ENCODE measurements at places on chromosomes 4 and X.

- no peak for DNase-seq
Observed at GRCh38 chrX:10173331-10173900, 16.6 kb downstream of the CLCN4 start.

DNA sequence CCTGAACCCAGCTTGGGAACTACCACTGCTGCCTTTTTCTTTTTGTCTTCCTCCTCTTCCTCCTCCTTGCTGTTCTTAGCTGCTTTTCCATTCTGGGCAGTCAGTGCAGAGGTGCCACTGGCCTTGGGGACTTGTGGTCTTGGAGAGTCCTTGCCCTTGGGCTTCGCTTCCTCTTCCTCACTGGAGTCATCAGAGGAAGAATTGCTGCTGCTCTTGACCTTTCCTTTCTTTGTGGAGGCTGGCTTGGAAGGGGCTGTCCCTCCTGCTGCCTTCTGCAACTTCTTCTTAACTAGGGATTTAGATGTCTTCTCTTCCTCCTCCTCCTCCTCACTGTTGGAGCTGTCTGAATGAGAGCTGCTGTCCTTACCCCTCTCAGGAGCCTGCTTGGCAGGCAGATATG, 53.2 kb downstream of the FAM9B start:
- no peak for DNase-seq

GRCh38 chrX:73849073-73849472, 286.1 kb downstream of the CHIC1 start:
- DNase-seq: no peak

DNA sequence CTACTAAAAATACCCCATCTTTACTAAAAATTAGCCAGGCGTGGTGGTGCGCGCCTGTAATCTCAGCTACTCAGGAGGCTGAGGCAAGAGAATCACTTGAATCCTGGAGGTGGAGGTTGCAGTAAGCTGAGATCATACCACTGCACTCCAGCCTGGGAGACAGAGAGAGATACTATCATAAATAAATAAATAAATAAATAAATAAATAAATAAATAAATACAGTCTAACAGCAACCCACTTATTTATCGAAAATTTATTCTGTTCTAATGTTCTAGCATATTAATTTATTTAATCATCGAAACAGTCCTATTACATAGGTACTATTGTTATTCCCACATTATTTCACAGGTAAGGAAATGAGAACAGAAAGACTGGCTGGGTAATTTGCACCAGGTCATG, 18.2 kb upstream of the TXK start:
- DNase-seq: no peak

- no peak for DNase-seq
Observed at GRCh38 chrX:9770319-9770718, 4.7 kb upstream of the GPR143 start.

- DNase-seq: no peak
Observed at GRCh38 chr4:40349561-40350198, 14.5 kb downstream of the CHRNA9 start.

- no peak for DNase-seq
Observed at GRCh38 chrX:67949270-67949669, 405.4 kb downstream of the AR start.

GRCh38 chr4:8705161-8706145, 112.9 kb downstream of the CPZ start:
- no peak for DNase-seq

GRCh38 chr4:127425851-127426250, 206.9 kb upstream of the INTU start:
- DNase-seq: no peak

DNA sequence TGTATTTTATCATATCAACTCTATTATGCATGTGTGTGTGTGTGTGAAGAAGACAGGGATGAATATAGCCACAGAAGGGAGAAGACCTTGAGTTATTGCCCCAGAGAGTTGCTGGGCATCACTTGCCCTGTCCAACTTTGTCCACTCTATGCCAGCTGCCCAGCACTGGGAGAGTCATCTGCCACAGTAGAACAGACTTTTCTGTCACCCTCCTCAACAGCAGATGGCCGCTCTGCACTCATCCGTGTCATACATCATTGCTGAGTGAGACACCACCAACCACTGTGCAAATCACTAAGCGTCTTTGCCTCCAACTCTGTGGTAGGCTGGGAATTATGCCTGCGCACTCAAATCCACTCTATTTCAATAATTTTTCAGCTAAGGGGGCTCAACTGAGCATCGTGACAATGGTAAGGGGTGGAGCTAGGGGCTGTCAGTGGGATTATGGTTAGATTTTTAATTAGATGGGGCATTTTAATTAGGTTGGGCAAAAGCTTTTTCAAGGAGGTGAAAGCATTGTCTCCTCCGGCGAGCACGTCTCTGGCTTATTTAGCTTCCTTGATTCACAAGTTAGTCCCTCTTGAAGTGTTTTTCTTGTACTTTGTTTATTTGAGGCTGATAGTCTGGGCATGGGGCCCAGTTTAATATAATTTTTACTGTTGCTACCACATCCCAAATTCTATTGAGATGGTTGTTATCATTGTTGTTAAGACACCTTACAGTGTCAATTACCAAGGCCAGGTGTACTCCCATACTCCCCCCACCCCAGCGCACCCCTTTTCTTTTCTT, 100.1 kb upstream of the KLF3 start:
- no peak for DNase-seq

DNA sequence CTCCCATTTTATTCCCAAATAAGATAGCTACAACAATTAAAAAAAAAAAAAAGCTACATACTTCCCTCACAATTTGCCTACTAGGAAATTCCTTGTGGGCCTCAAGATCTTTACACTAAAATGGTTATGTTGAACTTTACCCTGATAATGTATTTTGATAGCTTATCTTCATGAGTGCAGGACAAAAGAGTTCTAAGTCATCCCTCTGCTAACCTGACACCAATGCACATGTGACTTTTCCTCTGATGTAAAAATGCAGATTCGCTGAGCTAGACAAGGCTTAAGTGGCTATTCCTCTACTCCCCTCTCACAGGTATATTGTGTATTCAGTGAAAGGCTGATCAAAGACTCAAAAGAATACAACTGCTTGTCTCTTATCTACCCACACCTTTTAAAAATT, 22.5 kb downstream of the ELF2 start:
- DNase-seq: no peak

- DNase-seq: no peak
Observed at GRCh38 chr4:110751986-110752385, 129.1 kb upstream of the PITX2 start.

DNA sequence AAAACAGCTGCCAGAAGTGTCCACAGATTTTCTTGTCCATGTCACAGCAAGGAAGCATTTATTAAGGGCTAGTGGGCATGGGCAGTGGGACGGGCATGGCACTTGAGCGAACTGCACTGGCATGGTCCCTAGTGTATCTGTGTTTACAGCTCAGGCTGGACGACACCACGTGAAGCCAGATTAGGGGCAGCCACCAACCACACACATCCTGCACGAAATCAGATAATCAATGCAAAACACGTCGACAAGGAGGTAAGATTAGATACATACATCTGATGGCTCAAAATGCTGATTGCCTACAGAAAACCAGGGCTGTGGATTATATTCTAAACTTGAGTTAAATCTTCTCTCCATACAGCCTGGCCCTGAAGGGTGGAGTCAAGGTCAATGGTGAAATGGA, 103.8 kb upstream of the ATP6AP2 start:
- DNase-seq: no peak

GRCh38 chr4:11631416-11631815, 202.7 kb upstream of the HS3ST1 start:
- no peak for DNase-seq

DNA sequence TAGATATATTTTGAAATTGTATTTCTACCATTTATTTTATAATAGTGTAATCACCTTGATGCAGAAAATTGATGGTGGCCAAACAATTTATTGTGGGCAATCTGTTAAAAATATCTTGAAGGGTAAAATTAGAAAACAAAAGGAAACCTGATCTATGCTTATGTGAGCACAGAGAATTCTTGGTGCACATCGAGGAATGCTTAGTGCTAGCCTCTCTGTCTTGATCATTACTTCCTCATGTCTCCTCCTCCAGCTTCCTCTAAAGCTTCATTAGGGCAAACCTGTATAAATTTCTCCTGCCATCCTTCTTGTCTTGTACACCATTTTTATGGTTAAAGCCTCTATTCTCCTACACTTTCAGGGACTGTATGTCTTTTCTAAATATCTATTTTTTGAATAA, 725.8 kb downstream of the RAPGEF2 start:
- DNase-seq: no peak

- DNase-seq: peak; percentile 75
Observed at GRCh38 chr4:6727081-6727942, 11.3 kb downstream of the BLOC1S4 start.

- DNase-seq: no peak
Observed at GRCh38 chr4:71130827-71131603, 137.6 kb downstream of the DCK start.

All from CMK (cell line).